ENCODE measurements at places on chromosomes 1 and 21.

- DNase-seq: no peak
These were observed 2.5 kb downstream of the CGN start for GRCh38 chr1:151513626-151514121.

GRCh38 chr1:76202670-76203069 is 128.1 kb downstream of the ST6GALNAC3 start:
- no peak for DNase-seq

DNA sequence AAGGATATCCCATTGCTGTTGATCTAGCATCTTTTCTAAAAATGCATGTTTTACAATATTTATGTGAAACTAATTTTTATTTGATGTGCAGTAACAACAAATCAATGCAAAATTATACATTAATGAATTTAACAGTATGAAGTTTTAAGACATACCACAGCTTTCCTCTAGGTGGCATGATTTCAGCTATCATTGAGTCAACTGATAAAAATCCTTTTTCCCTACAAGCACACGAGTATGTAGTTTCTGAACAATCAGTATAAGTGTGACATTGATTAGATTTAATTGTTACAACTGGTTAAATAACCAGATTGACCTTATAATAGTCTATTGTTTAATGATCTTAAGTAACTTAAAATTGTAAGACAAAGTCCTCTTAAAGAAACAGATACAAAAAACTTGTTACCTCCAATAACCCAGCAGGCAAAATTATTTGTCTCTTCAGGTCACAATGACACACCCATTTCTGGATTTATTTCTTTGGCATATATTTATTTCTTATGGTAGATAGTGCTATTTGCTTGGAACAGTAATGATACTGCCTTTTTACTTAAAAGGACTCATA is 5.8 kb upstream of the TGFB2 start:
- DNase-seq: no peak

DNA sequence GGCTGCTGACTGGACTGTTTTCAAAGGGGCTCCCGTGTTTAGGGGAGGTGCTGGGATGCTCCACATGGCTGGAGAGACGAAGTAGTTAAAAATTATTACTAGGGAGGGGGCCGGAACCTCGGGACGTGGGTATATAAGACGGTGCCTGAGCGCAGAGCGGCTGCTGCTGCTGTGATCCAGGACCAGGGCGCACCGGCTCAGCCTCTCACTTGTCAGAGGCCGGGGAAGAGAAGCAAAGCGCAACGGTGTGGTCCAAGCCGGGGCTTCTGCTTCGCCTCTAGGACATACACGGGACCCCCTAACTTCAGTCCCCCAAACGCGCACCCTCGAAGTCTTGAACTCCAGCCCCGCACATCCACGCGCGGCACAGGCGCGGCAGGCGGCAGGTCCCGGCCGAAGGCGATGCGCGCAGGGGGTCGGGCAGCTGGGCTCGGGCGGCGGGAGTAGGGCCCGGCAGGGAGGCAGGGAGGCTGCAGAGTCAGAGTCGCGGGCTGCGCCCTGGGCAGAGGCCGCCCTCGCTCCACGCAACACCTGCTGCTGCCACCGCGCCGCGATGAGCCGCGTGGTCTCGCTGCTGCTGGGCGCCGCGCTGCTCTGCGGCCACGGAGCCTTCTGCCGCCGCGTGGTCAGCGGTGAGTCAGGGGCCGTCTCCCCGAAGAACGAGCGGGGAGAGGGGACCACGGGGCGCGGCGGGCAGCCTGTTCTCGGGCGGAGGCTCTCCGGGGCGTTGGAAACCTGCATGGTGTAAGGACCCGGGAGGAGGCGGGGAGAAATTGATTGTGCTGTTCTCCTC is at the start of gene CHODL:
Gene CHODL (plus strand): TSS at position 163 of the 793 bp plus-strand sequence. CDS start 391 bp downstream, at position 554.
- DNase-seq: no peak

DNA sequence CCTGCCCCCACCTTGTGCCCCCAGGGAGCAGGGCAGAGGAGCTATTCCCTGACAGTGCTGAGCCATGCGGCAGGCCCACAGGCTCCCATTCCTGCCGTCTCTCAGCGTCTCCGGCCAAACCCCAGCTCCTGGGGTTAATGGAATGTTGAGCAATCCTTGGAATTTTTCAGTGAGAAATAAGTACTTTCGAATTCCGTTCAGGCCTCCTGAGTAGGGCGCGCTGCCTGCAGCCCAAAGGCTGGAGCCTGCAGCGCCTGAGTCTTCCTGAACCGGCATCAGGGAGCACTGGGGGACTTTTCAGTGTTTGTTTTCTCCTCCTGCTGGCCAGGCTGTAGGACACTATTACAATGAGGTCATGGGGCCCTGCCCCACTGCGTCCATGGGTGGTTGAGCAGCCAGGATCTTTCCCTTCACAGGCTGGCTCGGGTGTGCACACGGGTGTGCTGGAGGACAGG is 33.3 kb upstream of the CSF1 start:
- no peak for DNase-seq

GRCh38 chr1:6704746-6705145 is 3.1 kb upstream of the DNAJC11 start:
- no peak for DNase-seq

DNA sequence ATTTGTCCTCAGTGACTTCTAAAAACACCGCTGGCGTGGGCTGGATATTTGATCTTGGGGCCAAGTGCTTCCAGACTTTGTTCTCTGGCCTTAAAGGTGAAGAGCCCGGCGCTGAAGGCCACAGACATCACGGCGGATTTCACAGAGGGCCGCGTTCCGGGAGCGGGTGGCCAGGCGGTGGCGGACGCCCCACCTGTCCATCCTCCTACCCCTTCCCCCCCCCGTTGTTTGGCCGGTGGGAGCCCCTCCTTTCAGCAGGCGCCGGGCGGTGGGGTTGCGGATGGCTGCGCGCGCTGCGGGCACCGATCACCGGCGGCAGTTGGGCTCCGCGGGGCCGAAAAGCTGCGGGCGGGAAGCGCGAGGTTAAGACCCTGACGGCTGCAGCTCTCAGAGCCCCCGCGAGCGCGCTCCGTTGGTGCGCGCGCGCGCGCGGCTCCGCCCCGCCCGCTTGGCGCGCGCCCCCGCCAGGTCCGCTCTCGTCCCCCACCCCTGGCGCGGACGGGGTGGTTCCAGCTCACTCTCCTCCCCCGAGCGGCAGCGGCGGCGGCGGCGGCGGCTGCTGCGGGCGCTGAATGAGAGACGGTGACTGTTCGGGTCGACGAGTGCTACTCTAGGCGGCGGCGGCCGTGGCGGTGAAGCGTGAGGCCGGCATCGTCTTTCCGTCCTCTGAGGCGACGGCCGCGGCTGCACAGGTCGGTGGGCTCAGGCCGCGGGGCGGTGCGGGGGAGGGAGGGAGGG is at the start of gene RALGPS2:
Gene RALGPS2 (plus strand): TSS at position 517 of the 738 bp plus-strand sequence. CDS start 51,521 bp downstream, outside the sequence.
- DNase-seq: peak; percentile 75

- DNase-seq: peak; percentile 83
These were observed at the start of gene YBEY for GRCh38 chr21:46285761-46286647. Gene YBEY, plus strand, starts transcription at chr21:46286342. Its CDS starts 572 bp downstream, at chr21:46286914.

DNA sequence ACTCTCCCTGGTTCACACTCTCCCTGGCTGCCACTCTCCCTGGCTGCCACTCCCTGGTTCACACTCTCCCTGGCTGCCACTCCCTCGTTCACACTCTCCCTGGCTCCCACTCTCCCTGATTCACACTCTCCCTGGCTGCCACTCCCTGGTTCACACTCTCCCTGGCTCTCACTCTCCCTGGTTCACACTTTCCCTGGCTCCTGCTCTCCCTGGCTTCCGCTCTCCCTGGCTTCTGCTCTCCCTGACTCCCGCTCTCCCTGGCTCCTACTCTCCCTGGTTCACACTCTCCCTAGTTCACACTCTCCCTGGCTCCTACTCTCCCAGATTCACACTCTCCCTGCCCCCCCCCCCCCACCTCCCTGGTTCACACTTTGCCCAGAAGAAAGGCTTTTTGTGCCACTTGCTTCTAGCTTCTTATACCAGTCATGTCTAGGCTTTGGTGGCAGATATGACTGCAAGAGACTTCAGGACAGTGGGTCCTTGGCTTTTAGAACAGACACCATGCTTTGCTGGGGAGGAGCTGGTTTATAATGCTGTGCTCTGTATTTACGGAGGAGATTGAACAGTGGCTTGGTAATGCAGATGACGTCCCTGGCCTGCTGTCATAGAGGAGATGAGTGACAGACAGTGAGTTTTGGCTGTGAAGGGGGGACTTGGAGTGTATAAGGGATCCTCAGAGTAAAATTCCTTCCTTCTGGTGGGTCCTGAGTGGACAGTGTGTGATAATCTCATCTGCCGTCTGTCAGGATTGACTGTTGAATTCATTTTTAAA is 17.0 kb downstream of the COQ8A start:
- DNase-seq: no peak

- no peak for DNase-seq
These were observed 1.2 kb downstream of the CHRM3 start for GRCh38 chr1:239387304-239388158.

DNA sequence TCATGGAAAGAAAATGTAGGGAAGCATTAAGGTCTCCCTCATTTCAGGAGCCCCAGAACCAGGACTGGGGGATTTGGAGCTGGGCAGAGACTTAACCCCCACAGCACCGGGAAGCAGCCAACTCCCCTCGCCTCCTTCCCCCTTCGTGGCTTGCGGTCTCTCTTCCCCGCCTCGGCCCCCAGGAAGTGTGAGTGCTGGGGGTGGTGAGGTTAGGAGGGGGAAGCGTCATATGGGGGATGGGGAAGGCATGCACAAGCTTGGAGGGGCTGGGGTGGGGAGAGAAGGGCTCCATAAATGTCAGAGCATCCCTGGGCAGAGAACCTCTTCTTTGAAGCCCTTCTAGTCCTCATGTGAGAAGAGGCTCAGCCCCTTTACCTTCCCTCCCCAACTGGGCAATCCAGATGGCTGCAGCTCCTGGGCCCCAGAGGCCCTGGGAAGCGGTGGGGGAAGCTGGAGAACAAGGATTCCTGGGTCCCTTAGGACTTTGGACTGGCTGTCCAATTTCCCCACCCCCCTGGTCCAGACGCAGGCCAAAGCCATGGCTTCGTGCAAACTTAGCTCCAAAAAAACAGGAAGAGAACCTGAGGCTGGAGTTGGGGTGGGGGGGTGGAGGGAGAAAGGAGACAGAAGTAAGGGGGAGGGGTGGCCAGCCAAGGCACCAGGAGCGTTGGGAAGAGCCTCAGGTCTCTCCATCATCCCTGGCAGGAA is 7.8 kb downstream of the ZBTB7B start:
- DNase-seq: no peak

DNA sequence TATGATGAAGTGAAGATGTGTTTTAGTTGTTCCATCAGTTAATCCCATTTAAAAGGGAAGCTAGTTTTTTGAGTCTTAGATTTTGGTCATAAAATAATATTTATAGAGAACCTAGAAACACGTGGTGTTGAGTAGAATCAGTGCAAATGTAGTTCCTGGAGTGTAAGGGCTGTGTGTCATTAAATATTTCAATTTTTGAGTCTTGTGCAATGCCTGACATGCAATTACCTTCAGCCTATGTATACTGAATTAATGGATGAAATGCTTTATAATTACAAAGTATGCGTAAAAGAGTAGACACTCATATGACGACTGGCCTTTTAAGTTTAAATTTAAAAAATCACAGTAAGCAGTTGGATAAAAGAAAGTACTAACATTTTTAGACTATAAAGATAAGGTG is 75.0 kb downstream of the NEK7 start:
- no peak for DNase-seq

- DNase-seq: no peak
These were observed 148.3 kb downstream of the C1orf94 start for GRCh38 chr1:34324879-34325440.

GRCh38 chr1:231279683-231280082 is 38.7 kb downstream of the GNPAT start:
- no peak for DNase-seq

GRCh38 chr1:188877668-188878067 is 1600.0 kb downstream of the BRINP3 start:
- DNase-seq: no peak

- no peak for DNase-seq
These were observed 79.5 kb upstream of the GREM2 start for GRCh38 chr1:240691501-240691900.

- no peak for DNase-seq
These were observed 12.1 kb downstream of the LGR6 start for GRCh38 chr1:202205523-202206190.

GRCh38 chr21:28770867-28771661 is 221.6 kb downstream of the LTN1 start:
- no peak for DNase-seq

DNA sequence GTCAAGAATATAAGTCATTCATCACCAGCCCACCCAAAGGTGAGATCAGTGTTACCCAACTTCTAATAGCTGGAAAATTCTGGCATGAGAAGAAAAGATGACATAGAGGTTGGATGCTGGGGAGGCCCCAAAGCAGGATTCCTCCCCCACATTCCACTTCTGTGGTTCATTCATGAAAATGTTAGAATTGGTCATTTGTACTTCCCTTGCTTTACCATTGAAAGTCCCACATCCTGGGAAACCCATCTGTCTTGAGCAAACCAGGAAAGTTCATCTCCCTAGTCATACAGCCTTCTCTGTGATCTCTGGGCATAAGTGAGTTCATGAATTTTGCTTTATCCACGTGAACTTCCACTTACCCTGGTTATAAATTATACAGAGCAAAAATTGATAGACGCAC is 66.8 kb downstream of the SERINC2 start:
- DNase-seq: no peak

DNA sequence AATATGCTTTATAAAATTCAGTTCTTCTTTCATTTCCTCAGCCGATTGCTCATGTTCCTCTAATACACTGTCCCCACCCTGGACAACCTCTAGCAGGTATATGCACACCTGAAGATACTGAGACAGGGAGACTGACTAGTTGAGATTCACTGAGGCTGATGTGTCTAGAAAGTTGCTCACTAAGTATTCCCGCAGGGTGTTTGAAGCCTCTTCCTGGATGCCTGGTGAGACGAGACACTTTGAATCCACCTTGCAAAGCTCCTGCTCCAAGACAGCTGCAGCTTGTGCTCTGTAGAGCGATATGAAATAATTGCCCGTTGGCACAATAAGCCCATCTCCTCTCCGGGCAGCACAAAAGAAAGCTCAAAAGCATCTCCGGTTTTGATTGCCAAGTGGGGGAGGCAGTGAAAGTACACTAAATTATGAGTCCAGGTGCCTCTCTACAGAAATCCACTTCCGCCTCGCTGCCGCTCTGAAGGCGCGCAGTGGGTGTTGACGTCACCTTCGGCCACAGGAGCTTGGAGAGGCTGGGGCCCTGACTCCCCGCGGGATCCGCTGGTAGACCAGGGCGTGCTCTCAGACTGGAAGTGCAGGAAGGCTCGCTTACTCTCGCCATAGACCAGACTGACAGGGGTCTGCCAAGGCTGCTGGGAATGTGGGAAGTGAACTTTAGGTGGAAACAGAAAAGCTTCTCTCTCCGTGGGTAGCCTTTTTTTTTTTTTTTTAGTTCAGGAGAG is 46.3 kb downstream of the GPA33 start:
- peak; percentile 68 for DNase-seq

GRCh38 chr1:78792756-78793155 is 143.1 kb downstream of the IFI44 start:
- DNase-seq: no peak
